ENCODE measurements at places on chromosomes 5 and 9.

- no peak for DNase-seq
Measured at GRCh38 chr9:125296843-125297372, 35.3 kb downstream of the GAPVD1 start.

DNA sequence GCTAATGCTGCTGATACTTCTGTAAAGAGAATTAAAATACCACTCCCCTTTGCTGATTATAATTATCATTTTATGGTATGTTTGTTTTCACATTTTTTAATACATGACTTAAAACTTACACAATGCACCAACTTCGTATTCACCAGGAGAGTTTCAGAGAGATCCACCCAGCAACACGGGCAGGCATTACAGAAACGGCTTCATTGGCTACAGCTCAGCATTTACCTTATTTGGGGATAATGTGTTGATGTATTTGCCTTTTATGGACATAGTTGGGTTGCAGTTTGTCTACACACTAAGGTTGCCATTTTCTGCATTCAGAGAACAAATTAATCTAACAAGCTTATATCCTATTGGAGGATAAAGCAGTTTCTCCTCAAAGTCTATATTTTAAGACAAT is 423.6 kb downstream of the PRDM9 start:
- DNase-seq = no peak

- DNase-seq = peak; percentile 12
Measured at GRCh38 chr9:14428781-14429230, 114.9 kb upstream of the NFIB start.

DNA sequence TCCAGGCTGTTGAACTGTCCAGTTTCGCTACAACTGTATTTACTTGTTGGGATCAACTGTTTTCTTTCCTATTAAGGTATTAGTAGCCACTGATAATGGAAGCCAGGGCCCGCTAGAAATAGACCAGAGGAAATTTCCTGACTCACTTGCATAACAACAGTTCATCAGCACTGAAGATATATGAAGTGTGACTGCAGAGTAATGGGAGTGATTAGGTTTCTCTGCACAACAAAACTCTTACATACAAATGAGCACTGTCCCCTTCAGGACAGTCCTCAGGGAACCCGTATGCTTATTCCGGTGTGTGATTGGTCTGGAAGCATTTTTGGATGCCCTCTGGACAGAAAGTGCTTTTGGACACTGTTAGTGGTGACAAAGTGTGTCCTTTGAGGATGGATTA is 55.3 kb downstream of the LIX1 start:
- no peak for DNase-seq

- no peak for DNase-seq
Measured at GRCh38 chr9:127161081-127161624, 38.7 kb upstream of the ANGPTL2 start.

DNA sequence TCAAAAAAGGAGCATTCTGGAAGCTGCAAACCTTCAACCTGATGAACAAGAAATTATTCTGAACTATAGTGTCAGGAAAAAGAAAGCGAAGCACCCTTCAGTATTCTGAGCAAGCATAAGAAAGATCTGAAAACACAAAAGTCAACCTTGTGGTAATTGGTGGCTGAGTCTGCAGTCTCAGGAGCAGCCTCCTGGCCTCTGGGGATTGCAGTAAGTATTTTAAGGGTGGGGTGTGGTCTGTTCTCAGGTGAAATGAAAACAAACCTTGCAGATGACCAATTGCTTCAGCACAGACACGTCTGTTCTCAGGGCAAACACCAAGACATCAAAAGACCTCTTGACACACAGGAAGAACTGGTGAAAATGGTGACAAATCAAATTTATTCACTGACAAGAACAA is 147.8 kb upstream of the RAPGEF1 start:
- no peak for DNase-seq
